ENCODE measurements at places on chromosomes 5 and 9. TPM values are rescaled to one million over a fixed set of nuclear protein-coding genes. Genes with fewer than 3 reads are reported as not detected.

Gene INSL4
- not detected for total RNA-seq

Gene ZNF454
- total RNA-seq, result not detected

Gene IFNA21
- total RNA-seq, result not detected

DNA sequence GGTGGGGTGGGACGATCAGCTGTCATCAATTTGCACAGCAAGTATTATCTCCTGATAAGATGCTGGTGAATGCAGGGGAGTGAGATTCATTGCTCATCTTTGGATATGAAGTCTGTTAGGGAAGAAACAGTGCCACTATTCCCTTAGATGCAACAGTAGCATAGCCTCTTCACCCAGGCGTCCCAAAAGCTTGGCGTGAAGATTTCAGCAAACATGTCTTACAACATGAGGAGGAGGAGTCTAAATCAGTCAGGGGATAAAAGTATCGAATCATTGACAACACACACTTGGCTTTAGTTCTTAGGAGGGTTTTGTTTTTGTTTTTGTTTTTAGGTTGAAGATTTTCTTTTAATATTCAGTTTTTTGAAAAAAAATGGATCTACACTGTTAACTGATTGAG lies 26.5 kb downstream of the SNX18 start:
- H3K27me3 ChIP-seq, result no peaks in the 10 kb centered on the region
- H3K4me3 ChIP-seq, result no peak overlapping the region
- no peak overlapping the region for H3K27ac ChIP-seq
- no peak for DNase-seq
- peaks cover 12% of the 10 kb centered on the region for H3K4me1 ChIP-seq

GRCh38 chr9:82254646-82255367 lies 266.2 kb downstream of the SPATA31D1 start:
- no peak overlapping the region for H3K4me3 ChIP-seq
- no peaks in the 10 kb centered on the region for H3K27me3 ChIP-seq
- H3K27ac ChIP-seq, result no peak overlapping the region
- no peaks in the 10 kb centered on the region for H3K36me3 ChIP-seq

DNA sequence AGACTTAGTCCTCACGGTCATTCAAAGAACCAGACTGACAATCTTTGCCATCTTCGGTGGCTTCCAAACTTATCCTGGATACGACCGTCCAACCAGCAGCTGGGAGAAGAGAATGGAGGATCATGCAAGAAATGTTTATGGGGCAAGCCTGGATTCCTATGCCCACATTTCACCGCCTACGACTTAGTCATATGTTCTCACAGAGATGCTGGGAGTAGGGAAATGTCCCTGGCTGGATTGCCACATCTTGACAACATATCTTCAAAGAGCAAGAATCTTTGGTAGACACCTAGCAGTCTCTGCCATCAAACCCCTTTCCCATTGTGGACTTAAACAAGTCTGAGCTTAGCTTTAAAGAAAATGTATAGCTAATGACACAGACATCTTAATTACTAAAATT lies 5.0 kb downstream of the MED7 start:
- H3K27me3 ChIP-seq, result no peaks in the 10 kb centered on the region
- no peak overlapping the region for H3K4me3 ChIP-seq
- no peak overlapping the region for H3K27ac ChIP-seq
- H3K4me1 ChIP-seq, result peaks cover 14% of the 10 kb centered on the region

GRCh38 chr5:71932131-71932654 lies 175.1 kb upstream of the MAP1B start:
- DNase-seq, result no peak
- H3K4me1 ChIP-seq, result no peaks in the 10 kb centered on the region
- no peaks in the 10 kb centered on the region for H3K36me3 ChIP-seq

- H3K27me3 ChIP-seq, result no peaks in the 10 kb centered on the region
- no peaks in the 10 kb centered on the region for H3K4me1 ChIP-seq
- no peaks in the 10 kb centered on the region for H3K36me3 ChIP-seq
- no peak for DNase-seq
Measured at GRCh38 chr5:58246461-58246944, 213.4 kb downstream of the PLK2 start.

- H3K4me1 ChIP-seq, result no peaks in the 10 kb centered on the region
- H3K27me3 ChIP-seq, result no peaks in the 10 kb centered on the region
- DNase-seq, result no peak
- H3K4me3 ChIP-seq, result no peak overlapping the region
- H3K27ac ChIP-seq, result no peak overlapping the region
- no peaks in the 10 kb centered on the region for H3K36me3 ChIP-seq
Measured at GRCh38 chr5:149747141-149747832, 17.2 kb downstream of the PPARGC1B start.

Data from natural killer cell (primary cell).